ENCODE measurements at places on chromosomes 4 and X.

DNA sequence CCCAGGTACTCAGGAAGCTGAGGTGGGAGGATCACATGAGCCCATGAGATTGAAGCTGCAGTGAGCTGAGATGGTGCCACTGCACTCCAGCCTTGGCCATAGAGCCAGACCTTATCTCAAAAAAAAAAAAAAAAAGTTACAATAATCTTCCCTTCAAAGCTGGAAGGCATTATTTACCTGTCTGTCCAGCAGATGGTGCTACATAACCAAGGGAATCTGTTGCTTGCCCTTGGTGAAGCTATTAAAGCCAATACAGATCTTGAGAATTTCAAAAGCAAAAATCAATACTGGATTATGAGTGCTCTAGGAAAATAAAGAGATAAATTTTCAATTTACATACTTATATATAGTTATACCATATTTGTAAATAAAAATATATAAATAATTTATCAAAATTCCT lies 25.9 kb downstream of the PKD2 start:
- DNase-seq = no peak

DNA sequence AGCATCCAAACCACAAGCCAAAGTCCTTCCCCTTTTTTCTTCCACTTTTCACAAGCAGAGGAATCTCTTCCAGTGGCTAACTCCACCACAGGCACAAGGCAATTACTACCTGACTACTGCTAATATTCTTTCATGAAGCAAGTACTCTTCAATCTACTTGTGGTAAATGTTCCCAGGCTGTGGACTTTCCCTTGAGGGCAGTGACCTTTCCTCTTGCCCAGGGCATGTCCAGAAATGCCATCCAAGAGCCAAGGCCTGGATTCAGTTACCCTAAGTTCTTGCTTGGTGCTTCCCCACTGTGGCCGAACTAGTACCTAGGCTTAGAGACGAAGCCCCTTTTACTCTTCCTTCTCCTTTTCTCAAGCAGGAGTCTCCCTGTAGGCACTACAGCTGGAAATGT lies 400.7 kb downstream of the DCAF12L2 start:
- no peak for DNase-seq

DNA sequence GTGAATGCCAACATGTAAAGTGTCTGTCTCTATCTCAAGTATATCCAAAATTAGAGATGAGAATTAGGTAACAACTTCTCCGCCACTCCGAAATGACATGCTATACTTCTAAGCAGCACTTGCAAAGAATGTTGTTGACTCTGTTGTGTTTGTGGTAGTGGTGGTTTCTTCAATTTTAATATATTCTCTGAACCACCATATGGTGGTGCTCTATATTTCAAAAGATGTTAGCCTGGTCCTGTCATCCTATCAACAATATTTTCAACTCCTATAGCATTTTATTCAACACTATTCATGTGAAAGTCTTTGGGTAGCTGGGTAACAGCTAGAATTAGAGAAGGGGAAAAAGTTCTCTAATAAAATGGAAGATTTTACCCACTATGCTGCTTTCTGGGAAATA lies 1622.8 kb upstream of the IGFBP7 start:
- DNase-seq = no peak

DNA sequence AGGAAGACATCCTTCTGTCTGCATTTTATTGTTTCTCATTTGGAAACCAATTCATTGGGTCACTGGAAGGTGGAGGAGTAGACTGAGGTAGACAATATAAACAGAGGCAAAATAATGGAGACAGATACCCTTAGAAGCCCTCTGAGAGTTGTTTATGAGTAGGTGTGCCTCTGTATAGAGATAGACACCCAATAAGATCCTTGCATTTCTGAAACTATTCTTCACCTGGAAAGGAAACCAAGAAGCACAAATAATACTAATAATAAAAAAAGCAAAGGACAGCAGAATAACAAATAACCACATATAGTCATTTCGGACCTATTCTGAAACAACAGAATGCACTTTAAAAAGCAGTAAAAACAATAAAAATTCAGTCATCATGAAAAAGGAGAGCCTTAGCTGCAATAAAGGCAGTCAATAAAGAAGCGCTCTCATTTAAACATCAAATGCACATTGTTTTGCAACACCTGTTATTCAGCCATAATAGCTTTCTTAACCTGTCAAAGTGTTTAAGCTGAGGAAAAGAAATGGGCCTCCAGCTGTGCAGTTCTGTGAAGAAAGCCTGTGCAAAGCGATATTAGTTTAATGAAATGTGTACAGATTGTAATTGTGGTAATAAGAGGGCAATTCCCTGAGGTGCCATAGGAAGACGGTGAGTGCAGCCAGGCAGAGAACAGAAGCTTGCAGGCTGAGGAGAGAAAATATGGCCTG lies 904.2 kb downstream of the STPG2 start:
- no peak for DNase-seq

GRCh38 chr4:24674279-24674678 lies 89.9 kb upstream of the DHX15 start:
- DNase-seq = no peak

DNA sequence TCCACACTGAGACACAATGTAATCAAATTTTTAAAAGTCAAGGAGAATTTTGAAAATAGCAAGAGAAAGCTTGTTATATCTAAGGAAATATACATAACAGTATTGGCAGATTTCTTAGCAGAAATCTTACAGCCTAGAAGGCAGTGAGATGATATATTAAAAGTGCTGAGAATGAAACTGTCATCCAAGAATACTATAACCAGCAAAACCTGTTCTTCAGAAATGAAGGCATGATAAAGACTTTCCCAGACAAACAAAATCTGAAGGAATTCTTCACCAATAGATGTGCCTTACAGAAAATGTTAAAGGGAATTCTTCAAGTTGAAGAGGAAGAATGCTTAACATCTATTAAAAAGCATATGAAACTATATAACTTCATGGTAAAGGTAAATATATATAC lies 73.6 kb downstream of the CPEB2 start:
- DNase-seq = no peak

DNA sequence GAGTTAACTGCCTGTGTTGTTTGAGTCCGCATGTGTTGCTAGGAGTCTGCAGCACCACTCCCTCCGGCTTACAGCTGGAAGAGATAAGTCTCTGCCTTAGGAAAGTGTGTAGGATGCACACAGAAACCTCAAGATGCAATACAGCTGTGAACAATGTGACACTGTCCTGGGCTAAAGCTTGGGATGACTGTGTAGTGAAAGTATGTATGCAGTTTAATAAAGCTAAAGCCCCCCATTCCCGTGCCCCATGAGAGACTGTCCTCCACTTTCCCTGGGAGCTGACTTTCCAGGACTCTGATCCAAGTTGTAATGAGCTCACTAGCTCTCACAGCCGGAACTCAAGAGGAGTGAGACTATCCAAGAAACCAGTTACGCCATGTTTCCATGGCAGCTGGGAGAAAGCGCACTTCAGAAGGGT lies 156.6 kb upstream of the FTHL17 start:
- DNase-seq = no peak

DNA sequence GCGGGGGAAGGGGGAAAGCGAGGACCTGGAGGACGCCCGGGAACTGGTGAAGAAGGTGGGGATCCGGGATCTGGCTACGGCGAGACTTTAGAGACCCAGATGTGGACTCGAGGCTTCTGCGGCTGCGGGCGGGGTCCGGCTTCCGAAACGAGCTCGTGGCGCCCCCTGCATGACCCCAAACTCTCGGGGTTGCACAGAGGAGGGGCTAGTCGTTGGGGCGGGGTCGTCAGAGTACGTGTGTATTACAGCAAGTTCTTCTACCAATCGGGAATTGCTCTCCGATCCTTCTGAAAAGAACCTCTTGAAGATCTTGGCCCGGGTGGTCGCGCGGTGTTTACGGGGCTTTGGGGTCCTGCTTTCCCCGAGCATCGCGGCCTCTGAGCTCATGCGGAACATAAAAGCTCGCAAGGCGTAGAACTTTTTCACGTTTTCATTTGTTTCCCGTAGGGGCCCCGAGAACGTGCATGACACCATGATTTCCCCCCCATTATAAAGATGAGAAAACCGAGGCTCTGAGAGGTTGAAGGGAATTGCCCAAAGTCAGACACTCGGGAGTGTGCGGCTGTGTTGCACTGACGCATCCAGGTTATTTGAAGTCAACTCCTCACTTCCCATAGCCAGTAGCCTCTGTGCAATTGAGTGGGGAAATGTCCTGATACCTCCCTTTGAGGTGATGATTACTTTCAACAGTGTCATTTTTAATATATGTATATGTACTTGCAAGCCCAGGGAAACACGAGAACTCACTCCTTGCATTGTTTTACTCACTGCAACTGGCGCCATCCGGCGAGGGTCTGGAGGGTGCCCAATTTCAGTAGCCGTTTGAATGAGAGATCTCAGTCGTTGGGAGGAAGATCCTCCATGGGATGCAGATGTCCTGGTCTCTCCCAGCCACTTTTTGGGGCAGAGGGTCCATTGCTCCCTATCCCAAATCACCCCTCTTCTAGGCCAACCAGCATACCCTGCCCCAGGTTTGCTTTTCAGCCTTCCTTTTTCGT lies at the start of gene BEND4:
BEND4 (minus strand) TSS at position 149 of the 998 bp plus-strand sequence. CDS start 512 bp downstream, outside the sequence.
- DNase-seq = no peak

- DNase-seq = no peak
Observed at GRCh38 chrX:46757593-46757992, 1.3 kb downstream of the SLC9A7 start.

- DNase-seq = no peak
Observed at GRCh38 chr4:39614487-39615162, 24.0 kb downstream of the SMIM14 start.

DNA sequence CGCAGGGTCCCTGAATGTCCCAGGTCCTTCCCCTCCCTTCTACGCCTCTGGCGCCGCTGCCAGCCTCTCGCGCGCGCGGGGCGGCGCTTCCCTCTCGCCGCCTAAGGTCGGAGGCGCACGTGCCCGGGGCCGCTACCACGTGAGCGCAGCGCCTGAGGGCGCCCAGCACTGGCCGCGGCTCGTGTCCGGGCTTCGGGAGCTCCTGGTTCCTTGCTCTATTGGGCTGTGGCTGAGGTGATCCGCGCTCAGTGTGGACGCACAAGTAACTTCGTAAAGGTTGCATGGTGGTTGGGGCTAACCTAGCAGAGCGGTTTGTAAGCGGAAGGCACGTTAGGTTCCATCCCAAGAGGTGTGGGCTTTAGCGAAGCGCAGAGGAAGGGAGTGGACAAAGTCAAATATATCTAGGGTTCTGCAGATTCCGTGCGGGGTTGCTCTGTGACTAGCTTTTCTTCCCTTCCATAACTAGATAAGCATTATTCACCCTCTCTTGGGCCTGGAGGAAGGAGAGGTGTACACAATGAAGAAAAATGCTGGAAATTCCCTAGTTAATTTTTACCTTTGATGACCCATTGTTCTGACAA lies 1.8 kb downstream of the TLL1 start:
- DNase-seq = no peak

- DNase-seq = no peak
Observed at GRCh38 chr4:168441412-168441811, 38.9 kb downstream of the DDX60L start.
